ENCODE measurements at places on chromosomes 3 and 15.
A peak's percentile ranks its signal among the peaks of the same experiment; 100 is the strongest.

DNA sequence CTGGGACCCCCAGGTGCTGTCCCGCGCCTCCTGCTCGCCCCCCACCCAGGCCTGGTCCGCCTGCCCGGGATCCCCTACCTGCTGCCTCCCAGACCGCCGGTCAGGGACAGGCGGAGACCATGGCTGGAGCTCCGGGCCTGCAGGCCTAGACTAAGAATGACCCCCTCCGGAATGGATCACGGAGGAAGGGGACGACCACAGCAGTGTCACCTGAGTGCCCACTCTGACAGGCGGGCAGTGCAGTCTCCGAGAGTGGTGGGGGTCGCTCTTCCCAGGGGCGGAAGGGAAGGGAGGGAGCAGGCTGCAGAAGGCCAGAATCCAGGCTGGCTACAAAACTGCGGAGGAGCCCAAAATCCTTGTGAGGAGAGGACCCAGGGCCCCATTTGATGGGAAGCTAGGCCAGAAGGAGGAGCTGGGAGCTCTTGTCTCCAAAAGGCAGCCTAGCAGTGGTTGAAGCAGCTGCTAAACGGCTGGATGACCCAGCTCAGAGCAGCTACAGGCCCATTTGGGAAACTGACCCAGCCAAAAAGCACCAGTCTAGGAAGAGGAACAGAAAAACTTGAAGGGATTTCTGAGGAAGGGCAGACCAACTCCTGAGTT lies 908 bp upstream of the RAB43 start:
- peak overlapping the region; percentile 98 for H3K27ac ChIP-seq
- no peak for DNase-seq
- H3K36me3 ChIP-seq = peaks cover 17% of the 10 kb centered on the region

- H3K27ac ChIP-seq = no peak overlapping the region
- H3K4me3 ChIP-seq = no peak overlapping the region
- H3K36me3 ChIP-seq = no peaks in the 10 kb centered on the region
- no peaks in the 10 kb centered on the region for H3K27me3 ChIP-seq
- DNase-seq = no peak
These were observed 82.7 kb downstream of the RARB start for GRCh38 chr3:25510797-25511196.

DNA sequence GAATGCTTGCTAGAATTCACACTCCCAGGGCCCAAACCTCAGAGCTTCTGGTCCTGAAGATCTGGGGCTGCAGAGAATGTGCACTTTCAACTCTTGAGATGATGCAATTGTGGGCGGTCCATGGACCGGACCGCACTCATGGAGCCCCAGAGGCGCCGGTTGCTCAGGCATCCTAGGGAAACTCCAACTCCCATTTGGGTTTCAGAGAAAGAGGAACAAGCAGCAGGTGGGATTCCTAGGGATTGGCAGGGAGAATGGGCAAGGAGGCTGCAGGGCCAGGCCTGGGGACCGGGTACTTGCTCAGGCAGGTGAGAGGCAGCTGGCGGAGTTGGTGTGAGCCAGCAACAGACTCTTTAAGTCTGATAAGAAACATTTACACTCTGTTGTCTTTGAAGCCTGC lies 3.5 kb downstream of the NOX5 start:
- DNase-seq = peak; percentile 68
- peaks cover 12% of the 10 kb centered on the region for H3K27me3 ChIP-seq
- H3K36me3 ChIP-seq = no peaks in the 10 kb centered on the region
- no peak overlapping the region for H3K4me3 ChIP-seq
- no peaks in the 10 kb centered on the region for H3K4me1 ChIP-seq
- H3K27ac ChIP-seq = no peak overlapping the region

DNA sequence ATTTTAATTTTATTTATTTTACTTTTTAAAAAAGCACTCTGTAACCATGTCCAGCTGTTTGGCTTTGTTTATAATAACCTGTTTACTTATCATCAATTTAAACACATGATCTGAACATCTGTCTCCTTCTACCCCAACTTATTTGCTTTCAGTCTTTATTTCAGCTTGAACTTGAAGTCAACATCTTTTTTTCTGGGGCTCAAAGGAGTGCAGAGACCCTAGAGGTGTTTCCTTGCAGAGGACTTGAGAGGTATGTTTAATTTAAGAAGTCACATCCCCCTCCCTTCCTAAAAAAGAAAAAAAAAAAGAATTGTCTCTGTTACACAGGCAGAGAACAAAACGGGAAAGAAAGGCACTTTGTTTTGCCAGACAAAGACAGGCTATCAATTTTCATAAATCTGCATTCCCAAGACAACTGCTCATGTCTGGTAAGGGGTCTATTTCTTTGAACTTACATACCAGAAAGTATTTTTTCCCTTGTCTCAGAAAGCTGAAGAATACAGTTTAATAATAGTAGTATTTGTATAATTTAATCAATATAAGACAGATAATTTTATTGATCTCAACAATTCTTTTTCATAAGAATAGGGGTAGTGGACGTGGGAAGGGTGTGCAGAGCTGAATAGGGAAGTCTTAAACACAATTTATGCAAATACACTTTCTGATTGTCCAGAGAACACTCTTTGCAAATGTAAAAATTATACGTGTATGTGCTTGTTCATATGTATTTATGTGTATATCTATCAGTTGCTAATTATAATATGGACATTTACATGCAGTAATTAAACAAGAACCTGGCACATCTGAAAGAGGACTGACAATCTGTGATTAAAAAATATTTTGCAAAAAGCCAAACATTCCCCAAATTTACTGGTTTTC lies 109.7 kb upstream of the PDZRN3 start:
- no peak for DNase-seq
- no peak overlapping the region for H3K27ac ChIP-seq
- no peaks in the 10 kb centered on the region for H3K4me1 ChIP-seq
- H3K4me3 ChIP-seq = no peak overlapping the region
- no peaks in the 10 kb centered on the region for H3K36me3 ChIP-seq

DNA sequence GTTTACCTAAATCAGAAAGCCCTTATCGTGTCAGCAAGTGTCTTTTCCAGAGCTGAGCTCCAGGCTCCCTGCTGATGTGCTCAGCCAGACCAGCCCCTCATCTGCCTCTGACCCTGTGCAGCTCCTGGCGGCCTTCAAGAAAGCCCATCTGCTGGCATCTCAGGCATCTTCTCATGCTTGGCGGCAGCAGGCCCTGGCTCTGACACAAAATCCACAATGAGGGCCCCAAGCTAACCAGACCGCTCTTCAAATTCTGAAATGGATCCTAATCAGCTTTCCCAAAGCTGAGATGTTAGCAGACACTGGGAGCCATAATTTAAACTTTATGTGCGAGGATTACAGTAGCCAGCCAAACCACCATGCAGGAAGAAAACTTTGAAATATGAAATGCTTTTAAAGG lies 50.8 kb upstream of the CTDSPL start:
- H3K27me3 ChIP-seq = no peaks in the 10 kb centered on the region
- H3K27ac ChIP-seq = no peak overlapping the region
- no peak overlapping the region for H3K4me3 ChIP-seq
- no peaks in the 10 kb centered on the region for H3K36me3 ChIP-seq
- peaks cover 35% of the 10 kb centered on the region for H3K4me1 ChIP-seq
- no peak for DNase-seq

DNA sequence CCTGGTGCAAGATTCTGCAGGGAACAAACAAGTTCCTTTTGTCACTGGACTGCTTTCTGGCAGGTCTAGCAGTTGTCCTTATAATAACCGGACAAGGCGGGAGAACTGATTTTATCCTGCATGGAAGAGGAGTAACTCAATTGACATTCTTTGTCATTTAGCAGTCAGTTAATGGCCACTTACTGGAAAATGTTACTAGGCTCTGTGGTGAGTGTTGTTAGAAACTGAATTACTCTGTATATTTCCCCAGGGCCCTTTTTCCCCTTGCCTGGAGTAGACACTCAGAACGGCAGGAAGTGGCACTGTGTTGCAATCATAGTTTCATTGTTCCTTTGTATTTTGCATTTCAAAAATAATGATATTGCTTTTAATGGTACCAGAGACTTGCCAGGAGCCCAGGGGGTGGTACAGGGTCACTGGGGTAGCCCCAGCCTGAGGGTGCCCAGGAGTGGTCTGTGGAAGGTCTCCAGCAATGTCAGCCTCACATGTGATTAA lies 318.6 kb upstream of the LRRFIP2 start:
- no peaks in the 10 kb centered on the region for H3K27me3 ChIP-seq
- peak overlapping the region; percentile 58 for H3K27ac ChIP-seq
- DNase-seq = no peak
- H3K36me3 ChIP-seq = peaks cover 11% of the 10 kb centered on the region
- peaks cover 48% of the 10 kb centered on the region for H3K4me1 ChIP-seq

Data from esophagus muscularis mucosa (tissue), 4 donors.